ENCODE measurements at places on chromosomes 4 and X. TPM values are rescaled to one million over a fixed set of nuclear protein-coding genes. Genes with fewer than 3 reads are reported as not detected.

- DNase-seq, result no peak
Observed at GRCh38 chr4:154660052-154660451, 47.6 kb upstream of the FGG start.

- peak; percentile 19 for DNase-seq
Observed at GRCh38 chr4:40210776-40211175, 13.9 kb downstream of the RHOH start.

- DNase-seq, result peak; percentile 3
Observed at GRCh38 chrX:150544222-150544787, 24.1 kb upstream of the MTM1 start.

DNA sequence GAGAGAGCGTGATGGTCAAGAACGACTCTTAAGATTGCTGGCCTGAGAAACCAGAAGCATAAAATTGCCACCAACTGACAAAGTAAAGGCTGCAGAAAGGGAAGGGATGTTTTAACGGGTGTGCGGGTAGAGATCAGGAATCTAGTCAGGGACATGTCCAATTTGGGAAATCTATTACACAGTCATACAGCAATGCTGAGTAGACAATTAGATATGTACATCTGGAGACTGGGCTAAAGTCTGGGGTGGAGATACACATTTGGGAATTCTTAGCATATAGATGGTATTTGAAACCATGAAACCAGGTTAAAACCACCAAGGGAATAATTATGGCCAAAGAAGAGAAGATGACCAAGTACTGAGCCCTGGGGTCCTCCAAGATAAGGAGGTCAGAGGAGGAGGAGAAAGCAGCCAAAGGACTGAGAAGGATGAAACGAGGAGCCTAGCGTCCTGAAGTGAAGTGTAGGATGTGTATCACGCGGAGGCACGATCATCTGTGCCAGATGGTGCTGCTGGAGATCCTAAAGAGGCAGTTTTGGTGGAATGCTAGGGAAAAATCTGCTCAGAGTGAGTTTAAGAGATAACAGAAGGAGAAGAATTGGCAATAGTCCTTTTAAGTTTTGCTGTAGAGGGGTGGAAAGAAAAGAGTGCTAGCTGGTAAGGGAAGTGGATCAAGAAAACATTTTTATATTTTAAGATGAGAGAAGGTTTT, 36.5 kb downstream of the SEC24D start:
- no peak for DNase-seq

DNA sequence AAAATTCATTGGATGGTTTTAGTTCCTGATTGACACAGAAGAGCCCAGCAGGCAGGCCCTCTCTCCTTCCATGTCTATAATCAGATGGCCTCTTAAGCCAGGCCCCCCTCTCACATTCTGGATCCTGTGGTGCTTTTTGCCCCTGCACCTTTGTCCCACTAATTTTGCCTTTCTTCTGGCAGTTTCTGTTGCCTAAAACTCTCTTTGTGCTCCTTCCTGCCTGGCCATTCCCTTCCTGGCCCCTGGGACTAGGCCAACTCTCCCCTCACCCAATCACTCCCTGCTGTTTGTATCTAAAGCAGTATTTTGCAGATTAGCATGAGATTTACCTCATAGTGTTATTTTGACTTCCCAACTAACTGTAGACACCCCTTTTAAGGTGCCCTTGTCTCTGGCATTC, 42.7 kb upstream of the DDX3X start:
- no peak for DNase-seq

GRCh38 chr4:45284400-45285085, 558.2 kb upstream of the GNPDA2 start:
- no peak for DNase-seq

GRCh38 chrX:43559644-43560043, 96.5 kb upstream of the MAOA start:
- peak; percentile 30 for DNase-seq

DNA sequence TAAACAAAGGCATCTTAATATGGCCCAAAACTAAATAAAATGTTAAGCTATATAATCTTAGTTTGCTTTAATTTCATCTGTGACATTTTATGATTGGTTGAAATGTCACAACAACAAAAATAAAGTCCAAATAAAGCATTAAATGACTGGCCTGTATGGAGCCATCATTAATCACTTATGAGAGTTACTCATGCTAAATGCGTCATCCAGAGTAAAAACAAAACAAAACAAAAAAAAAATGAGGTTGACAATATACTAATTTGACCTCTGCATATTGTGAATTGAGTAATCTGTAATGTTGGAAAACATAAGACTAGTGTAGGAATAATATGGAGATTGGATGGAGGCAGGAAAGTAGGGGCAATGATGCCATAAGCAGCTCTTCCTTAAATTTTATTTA, 139.7 kb downstream of the MAPK10 start:
- DNase-seq, result no peak

The TMEM255A gene
- 0.40 TPM for total RNA-seq

The KLHL13 gene
- total RNA-seq, result 8.7 TPM

The SEC24D gene
- total RNA-seq, result 91.5 TPM

The ITIH6 gene
- total RNA-seq, result not detected

The SLIT2 gene
- 0.17 TPM for total RNA-seq

The GPR173 gene
- 1.1 TPM for total RNA-seq

The FRG2 gene
- not detected for total RNA-seq

The SULT1E1 gene
- 4.8 TPM for total RNA-seq
